ENCODE measurements at places on chromosomes 6 and 20. TPM values are rescaled to one million over a fixed set of nuclear protein-coding genes. Genes with fewer than 3 reads are reported as not detected.
A peak's percentile ranks its signal among the peaks of the same experiment; 100 is the strongest.

DNA sequence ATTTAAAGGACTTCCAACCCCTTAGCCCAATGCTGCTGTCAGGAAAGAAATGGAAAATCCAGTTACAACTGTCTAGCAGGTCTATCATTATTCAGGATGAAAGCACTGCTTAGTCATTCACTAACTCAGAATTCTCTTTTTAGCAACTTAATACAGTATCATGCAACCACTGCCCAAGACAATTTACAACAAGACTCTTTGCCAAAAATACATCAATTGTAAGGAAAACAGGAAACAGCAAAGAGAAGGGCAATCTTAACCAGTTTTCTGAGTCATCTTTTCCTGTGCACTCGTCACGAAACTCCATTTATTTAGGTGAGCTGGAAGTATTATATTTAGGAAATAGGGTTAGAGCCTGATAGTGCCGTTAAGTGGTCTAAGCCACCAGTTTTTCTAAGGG is 1197.7 kb upstream of the CITED2 start:
- DNase-seq = peak; percentile 60

DNA sequence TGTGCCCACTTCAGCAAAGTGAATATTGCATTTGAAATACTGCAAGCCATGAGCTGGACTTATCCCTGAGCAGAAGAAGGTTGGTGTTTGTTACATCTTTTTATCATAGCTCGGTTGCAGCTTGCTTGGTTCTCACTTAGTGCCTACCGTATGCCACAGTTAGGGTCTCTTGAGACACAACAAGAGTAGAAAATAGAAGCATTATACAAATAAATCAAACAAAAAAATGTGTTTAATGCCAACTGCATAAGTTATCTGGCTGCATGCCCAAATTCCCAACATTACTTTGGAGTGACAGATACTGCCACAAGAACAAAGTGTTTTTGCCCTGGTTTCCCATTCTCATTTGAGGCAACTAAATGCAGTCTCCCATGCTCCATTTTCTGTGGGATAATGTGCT is 53.9 kb upstream of the LAMP5 start:
- peak; percentile 17 for DNase-seq

DNA sequence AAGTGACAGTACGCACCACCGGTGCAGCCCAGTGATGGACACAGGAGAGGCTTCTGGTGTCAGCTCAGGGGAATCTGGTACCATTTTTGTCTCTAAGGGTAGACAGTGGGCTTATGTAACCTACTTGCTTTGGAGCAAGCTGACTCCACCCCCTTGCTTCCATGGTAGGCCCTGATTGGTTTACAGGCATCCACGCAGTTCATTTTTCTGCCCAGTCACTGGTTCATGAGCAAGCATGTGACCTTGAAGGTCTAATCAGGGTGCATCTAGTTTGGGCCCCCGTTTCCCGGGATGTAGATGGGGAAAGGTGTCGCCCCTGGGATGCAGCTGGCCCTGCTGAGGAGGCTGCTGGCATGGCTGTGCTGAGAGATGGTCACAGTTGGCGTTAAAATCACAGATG is 244.8 kb upstream of the KCNG1 start:
- DNase-seq = no peak

DNA sequence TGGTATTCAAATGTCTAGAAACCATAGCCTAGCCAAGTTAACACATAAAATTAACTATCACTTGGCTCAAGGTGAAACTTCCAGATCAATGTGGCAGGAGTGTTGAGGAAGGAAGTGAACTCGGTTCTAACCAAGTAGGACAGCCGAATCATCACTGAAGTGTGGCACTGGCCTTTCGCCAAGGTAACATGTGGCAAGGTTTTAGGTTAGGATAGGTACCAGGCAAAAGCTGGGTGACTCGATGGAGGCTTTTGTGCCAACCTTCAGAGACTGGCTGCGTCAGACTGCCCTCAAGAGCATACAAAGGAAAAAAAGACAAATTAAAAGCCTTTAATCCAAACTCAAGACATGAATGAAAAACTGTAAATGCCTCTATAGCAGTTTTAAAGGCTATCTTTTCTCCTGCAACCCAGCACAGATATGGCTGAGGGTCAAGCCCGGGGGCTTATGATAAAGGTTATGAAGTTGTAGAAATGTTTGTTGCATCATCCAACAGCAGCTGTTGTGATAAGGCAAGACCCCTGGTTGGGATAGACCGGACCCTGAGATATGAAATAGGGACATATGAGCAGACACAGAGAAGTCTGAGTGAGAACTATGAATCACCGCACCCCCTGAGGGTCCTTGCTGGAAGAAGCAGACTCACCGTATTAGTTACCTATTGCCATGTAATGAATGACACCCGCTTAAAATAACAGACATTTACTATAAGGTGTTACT is 11.9 kb downstream of the PSMB9 start:
- DNase-seq = no peak

- no peak for DNase-seq
These were observed 39.6 kb downstream of the VEGFA start for GRCh38 chr6:43809417-43810305.

DNA sequence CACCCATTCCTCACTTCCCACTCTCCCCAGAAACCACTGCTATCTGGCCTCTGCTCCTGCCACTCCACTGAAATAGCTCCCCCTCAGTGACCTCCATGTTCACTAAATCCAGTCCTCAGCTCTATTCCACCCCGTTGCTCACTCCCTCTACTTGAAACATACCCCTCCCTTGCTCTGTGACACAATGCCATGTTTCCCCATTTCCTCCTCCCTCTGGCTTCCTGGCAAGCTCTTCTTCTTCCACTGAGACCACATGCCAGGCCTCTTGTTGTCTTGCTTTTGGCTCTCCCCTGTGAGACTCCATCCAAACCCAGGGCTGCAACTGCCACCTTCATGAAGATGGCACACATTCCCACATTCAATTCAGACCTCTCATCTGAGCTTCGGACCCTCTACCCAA is 13.9 kb downstream of the TMEM151B start:
- no peak for DNase-seq

DNA sequence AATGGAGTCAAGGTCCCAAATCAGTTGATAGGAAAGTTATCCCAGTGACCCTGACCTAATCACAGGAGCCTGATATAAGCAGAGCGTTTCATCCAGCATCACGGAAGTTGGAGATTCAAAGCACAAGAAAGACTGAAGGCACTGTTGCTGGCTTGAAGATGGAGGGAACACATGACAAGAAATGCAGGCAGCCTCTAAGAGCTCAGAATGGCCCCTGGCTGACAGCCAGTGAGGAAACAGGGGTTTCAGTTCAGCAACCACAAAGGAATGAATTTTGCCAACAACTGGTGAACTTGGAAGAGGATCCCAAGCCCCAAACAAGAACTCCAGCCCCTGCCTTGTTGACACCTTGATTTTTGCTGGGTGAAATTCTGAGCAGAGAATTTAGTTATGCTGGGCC is 778.5 kb downstream of the MAFB start:
- DNase-seq = peak; percentile 47

- no peak for DNase-seq
These were observed 70.9 kb upstream of the CCDC167 start for GRCh38 chr6:37570482-37571133.

- peak; percentile 21 for DNase-seq
These were observed 103.6 kb downstream of the PAX1 start for GRCh38 chr20:21808863-21809664.

DNA sequence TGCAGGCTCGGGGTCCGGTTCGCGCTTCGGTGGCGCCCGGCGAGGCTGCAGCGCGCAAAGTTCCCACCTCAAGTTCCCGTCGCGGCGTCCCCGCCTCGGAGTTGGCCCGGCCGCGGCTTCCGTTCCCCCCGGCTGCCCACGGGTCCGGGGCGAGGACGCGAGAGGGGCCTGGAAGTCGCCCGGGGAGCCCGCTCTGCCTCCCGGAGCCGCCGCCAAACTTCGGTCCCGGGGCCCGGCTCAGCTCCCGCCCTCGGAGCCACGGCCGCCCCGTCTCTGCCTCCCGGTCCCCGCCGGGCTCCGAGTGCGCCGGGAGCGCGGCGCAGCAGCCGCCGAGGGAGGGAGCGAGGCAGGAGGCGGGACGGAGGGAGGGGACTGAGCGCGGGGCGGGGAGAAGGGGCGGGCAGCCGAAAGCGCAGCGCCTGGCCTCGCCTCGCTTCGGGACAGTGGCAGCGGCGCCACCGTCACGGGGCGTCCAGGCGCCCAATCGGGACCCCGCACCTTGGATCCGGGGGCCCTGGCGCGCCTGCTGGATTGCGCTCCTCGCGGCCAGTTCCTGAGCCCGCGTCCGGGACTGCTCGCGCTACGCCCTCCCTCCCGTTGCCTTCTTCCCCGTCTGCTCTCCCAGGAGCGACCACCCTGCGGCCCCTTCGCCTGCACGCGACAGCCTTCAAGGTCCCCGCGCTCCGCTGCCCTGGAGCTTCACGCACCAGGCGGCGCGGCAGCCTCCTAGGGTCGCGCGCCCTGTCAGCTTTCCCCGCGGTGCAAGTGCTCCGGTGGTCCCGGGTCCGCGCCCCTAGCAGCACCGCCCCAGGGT is at the start of gene KCNG1:
Gene KCNG1, minus strand, starts transcription at position 305 of the 814 bp plus-strand sequence. CDS start 12,769 bp downstream, outside the sequence.
- DNase-seq = peak; percentile 79

DNA sequence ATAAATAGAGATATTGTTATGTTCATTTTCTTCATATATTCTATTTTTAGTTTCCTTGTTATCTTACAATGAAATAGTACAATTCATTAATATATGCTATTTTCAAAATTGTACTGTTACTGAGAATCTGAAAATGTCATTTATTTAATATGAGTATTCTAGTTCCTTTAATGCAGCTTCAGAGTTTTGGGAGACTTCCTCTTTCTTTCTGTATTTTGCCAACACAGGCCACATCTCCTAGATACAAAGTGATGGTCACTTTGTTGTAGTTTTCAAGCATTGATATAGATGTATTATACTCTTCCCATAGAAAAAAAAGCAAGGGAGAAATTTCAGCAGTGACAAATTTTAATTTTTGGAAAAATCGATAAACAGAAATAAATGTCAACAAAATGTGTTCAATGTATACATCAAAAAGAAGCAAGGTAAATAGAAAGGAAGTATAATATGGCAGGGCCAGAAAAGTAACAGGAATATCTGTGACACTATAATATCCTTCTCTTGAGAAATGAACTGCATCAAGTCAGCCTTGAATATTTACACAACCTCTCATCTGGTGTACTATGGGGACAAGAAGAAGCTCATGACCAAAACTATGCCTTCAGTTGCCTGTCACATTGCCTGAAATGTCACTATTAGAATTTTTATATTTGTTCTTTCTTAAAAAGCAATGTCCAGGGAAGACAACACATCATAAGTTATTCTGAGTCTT is 396.0 kb downstream of the TBC1D32 start:
- DNase-seq = no peak

GRCh38 chr6:35600659-35601125 is 88.0 kb upstream of the TULP1 start:
- DNase-seq = no peak

- no peak for DNase-seq
These were observed 2.8 kb upstream of the E2F1 start for GRCh38 chr20:33688938-33689424.

DNA sequence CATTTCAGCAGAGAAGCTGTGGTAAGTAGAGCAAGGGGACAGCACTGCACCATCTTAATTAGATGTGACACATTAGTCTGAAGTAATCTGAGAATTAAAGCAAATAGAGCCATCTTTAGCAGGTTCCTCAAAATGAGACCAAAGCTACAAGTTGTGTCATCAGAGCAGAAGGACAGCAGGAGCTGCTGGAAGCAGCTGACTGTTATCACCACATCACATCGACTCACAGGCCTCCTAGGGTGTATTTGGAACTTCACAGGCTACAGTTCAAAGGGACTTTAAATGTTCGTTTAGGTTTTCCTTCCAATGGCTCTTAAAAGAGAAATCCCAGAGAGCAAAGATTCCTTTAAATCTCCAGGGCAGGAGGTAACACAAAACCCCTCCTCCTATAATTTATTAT is 69.5 kb downstream of the LCA5 start:
- no peak for DNase-seq

GRCh38 chr6:24918641-24919055 is 17.1 kb downstream of the RIPOR2 start:
- no peak for DNase-seq

GRCh38 chr6:6556738-6557503 is 31.6 kb upstream of the LY86 start:
- peak; percentile 56 for DNase-seq

DNA sequence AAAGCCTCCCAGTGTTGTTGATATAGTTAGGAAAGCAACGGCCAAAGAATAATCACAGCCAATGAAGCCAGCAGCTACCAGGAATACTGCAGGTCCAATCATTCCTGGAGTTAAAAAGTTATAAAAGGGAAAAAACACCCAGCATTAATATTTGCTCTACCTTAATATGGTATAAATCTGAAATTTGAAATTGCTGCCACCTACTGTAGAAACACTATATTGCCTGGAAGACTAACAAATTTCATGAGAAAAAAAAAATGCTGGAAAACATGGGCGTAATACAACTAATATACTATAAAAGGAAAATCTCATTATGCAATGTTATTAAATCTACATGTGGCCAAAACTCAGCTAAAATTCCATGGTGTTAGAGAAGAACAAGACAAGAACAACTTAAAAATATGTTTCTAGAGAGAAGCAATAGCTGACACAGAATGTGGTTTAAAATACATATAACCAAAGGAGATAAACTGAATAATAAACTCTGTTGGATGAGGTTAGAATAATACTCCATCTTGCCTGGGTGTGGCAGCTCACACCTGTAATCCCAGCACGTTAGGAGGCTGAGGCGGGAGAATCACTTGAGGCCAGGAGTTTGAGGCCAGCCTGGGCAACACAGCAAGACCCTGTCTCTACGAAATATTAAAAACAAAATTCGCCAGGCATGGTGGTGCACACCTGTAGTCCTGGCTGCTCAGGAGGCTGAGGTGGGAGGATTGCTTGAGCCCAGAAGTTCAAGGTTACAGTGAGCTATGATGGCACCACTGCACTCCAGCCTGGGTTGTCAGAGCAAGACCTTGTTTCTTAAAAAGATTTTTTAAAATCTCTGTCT is 43.1 kb downstream of the SLC17A5 start:
- DNase-seq = peak; percentile 79

DNA sequence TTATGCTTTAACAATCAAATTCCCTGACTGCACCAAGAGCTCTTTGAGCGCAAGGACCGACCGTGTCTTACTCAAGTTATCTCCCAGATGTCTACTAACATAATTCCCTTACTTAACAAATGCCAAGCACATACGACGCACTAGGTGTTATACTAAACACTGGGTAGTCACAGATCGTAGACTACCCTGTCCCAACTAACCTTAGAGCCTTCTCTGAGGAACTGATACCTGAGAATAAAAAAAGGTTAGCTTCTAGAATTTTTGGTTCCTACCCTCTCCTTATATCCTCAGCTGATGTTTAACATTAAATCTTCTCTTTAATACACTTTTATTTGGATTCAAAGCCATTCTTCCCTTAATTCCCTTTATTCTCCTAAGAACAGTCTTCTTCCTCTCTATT is 38.5 kb downstream of the EPB41L2 start:
- DNase-seq = no peak

MAFB gene
- total RNA-seq = 6.3 TPM

PPP1R14C gene
- total RNA-seq = 30.2 TPM

ACAT2 gene
- 14.4 TPM for total RNA-seq

CDSN gene
- total RNA-seq = not detected

SMPDL3A gene
- 10.2 TPM for total RNA-seq
